GM12878 (cell line): ENCODE measurements at places on chromosomes 11 and 22. TPM values are rescaled to one million over a fixed set of nuclear protein-coding genes. Genes with fewer than 3 reads are reported as not detected.

- no peaks in the 10 kb centered on the region for H3K36me3 ChIP-seq
- H3K27ac ChIP-seq: no peak overlapping the region
- no peaks in the 10 kb centered on the region for H3K4me1 ChIP-seq
- H3K27me3 ChIP-seq: no peaks in the 10 kb centered on the region
- no peak for DNase-seq
These were observed 68.5 kb downstream of the GDPD4 start for GRCh38 chr11:77233011-77233410.

DNA sequence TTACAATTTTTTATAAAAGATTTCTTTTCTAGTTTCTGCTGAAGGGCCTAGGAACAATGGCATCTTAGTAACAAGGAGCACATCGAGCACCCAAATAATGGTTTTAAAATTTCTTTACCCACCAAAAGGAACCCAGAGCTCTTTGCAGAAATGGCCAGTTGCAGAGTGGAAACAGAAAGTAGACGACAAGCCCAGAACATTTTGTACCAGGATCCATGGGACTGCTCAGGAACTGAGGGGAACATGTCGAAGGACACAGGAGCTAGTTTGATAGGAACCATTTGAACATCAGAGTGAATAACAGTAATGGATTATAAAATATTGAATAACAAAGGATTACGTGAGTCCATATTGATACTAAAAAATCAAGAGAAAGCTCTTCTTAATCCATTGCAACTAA, 17.3 kb downstream of the PANX1 start:
- H3K27ac ChIP-seq: no peak overlapping the region
- peaks cover 16% of the 10 kb centered on the region for H3K4me1 ChIP-seq

Gene LRRC74B
- total RNA-seq: not detected in 2 replicates

GRCh38 chr11:122439866-122440810, 215.4 kb upstream of the UBASH3B start:
- 0 out of 2 replicates have a peak, but pooled peaks cover 4% of the 10 kb centered on the region for H3K27me3 ChIP-seq
- no peaks in the 10 kb centered on the region for H3K36me3 ChIP-seq
- no peaks in the 10 kb centered on the region for H3K4me1 ChIP-seq
- no peak overlapping the region for H3K4me3 ChIP-seq
- no peak overlapping the region for H3K27ac ChIP-seq

GRCh38 chr11:32426819-32427615, 8.3 kb downstream of the WT1 start:
- H3K4me1 ChIP-seq: no peaks in the 10 kb centered on the region
- H3K36me3 ChIP-seq: no peaks in the 10 kb centered on the region
- H3K4me3 ChIP-seq: no peak overlapping the region
- DNase-seq: no peak

DNA sequence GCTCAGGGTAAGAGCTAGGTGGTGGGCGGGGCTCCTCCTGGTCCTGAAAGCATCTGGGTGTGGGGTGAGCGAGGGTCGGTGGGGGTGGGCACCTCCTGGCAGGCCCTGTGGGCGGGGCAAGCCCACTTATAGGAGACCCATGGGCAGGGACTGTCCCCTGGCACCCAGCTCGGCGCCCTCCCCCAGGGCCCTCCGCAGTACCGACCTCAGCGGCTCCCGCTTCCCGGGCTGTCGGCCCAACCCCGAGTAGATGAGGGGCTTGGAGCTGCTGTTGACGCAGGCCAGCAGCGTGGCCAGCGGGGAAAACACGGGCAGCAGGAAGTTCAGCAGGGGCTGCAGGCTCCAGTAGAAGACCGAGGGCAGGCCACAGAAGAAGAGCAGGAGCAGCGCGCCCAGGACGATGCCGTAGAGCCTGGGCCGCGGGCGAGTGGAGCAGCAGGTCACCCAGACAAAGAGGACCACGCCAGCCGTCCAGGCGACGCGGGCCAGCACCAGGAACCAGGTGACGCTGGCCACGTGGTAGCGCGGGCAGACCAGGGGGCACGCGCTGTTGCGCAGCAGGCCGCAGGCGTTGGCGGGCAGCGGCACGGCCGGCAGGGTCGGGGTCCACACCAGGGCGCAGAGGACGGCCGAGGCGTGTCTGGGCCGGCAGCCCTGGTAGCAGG, 663 bp downstream of the MRGPRG start:
- no peaks in the 10 kb centered on the region for H3K36me3 ChIP-seq
- H3K4me1 ChIP-seq: no peaks in the 10 kb centered on the region
- H3K27ac ChIP-seq: no peak overlapping the region
